ENCODE measurements at places on chromosomes 1 and 21.

GRCh38 chr1:17212487-17213121, 7.7 kb downstream of the PADI1 start:
- DNase-seq: peak; percentile 19

DNA sequence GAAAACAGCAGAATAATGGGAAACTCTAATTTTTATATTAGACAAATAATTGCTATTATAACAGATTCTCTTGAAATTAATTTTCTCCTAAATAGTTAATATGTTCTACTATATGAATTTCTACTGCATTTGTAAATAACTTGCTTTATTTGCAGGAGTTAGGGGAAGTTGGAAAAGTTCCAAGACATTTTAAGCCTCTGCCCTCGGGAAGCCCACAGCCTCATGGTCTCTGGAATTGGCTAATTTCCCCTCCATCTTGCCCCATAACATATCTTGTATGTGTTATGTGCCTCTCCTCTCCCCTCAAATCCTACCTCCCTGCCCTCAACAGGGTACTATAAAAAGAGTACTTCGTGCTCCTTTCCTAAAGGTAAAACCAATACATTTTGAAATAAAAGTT, 271.4 kb upstream of the NR5A2 start:
- DNase-seq: no peak

DNA sequence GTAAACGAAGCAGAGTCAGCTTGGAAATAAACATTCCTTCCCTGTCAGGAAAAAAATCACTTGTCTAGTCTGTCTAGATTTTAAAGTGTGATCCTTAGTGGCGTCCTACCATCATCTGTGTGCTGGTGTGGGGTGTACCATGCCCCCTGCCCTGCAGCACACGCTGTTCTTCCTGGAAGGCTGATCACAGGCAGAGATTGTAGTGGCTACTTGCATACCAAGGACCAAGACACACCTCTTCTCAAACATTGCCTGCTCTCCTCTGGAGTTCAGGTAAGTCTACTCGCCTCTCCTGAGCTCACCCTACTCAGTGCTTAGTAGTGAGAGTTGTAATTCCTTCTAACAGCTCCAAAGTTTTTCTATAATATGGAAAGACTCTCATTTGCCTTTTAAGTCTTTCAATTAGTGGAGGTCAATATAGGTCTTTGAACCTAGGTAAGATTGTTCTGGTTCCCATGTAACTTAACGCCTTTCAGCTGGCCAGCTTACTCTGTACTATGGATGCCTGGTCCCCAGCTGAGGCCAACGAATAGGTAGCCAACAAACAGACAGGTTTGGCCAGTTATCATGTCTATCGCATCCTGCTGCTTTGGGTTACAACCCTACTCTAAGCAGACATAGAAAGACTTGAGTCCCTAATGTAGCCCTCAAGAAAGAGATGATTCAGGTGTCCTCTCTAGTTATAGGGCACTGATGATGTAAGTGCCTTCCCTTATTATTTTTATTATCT, 55.4 kb downstream of the XCL1 start:
- no peak for DNase-seq

DNA sequence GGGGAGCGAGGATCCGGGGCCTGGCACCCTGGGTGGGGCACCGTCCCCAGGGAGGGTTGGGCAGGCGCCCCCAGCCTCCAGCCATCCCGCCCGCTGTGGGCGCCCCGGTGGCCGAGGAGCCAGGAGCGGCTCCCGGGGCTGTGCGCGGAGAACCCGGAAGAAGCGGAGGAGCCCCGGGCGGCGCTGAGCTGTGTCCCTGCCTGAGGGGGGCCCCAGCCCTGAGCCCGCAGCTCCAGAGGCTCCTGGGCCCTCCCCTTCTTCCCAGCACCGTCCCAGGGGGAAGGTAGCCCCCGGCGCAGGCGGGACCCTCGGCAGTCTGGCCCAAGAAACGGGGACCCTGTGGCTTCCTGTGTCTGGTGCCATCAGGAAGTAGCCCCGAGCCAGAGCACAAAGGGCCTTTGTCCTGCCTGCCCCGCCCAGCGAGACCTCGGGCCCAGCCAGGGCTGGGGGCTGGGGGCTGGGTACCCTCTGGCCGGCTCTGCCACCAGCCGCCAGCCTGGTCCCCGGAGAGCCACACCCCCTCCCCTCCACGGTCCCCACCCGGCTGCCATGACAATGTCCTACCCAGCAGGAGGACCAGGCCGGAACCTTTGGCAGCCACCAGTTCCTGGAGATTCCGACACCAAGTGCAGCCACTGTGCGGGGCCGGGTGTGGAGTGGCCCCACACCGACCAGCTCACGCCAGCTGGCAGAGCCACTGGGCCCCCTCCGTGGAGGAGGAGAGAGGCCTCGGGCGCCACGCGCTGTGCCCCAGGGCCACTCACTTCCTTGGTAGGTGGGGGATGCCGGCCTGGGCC, 15.6 kb upstream of the TTLL10 start:
- DNase-seq: no peak

GRCh38 chr1:159008744-159009188, 941 bp upstream of the IFI16 start:
- peak; percentile 41 for DNase-seq

- no peak for DNase-seq
Observed at GRCh38 chr1:167077128-167077867, 12.9 kb downstream of the GPA33 start.

- no peak for DNase-seq
Observed at GRCh38 chr1:147849098-147849895, 53.3 kb upstream of the GJA8 start.

DNA sequence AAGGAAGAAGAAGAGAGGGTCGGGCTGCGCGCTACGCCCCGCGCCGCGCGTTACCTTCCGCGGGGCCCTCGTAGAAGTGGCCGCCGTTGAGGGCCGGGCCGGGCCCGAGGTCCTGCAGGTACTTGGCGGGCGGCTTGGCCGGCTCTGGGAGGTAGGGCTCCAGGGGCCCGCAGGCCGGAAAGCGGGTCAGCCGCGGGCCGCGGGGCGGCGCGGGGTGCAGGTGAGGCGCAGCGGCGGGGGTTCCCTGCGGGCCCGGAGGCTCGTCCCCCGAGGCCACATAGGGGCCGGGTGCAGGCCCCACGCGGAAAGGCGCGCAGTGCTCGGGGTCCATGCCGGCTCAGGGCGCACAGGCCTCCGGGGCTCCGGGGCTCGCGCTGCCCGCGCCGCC, 196 bp downstream of the ALX3 start:
- DNase-seq: no peak
